Vagina (tissue), 2 donors: ENCODE measurements at places on chromosomes 16 and 17. TPM values are rescaled to one million over a fixed set of nuclear protein-coding genes. Genes with fewer than 3 reads are reported as not detected.
A peak's percentile ranks its signal among the peaks of the same experiment; 100 is the strongest.

DNA sequence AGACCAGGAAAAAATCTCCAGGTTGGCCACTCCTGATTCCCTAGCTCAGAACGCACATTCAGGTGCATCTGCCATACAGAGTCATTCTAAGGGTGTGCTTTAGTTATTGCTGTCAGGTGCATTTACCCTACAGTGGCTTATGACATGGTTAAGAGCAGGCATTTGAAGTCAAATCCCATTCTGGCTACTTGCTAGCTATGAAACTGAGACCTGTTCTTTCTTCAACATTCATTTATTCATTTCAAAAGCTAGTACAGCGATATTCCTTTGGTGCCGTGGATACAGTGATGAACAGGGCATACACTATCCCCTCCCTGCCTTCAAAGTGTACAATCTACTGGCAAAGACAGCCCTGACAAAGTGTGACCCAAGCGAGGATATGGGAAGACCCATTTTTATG is 508.3 kb downstream of the NPIPA7 start:
- no peaks in the 10 kb centered on the region for H3K36me3 ChIP-seq
- H3K27me3 ChIP-seq: no peaks in the 10 kb centered on the region
- no peak overlapping the region for H3K27ac ChIP-seq

DNA sequence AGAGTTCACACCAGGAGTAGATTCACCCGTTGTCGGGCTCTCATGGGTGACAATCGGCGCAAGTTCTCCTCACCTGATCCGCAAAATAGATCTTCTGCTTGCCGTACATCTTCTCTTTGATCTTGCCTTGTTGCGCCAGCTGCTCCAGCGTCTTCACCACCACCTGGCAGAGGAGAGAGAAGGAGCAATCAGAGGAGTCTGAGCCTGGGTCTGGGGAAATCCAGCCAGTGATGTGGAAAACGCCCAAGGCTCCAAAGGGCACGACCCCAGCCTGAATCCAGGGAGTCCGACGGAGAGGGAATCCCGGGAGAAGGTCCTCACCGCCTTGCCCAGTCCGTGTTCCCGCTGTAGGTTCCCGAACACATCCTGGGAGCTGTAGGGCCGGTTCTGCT is 393 bp downstream of the PSMC3IP start:
- peak overlapping the region; percentile 66 for H3K4me3 ChIP-seq
- peak overlapping the region; percentile 75 for H3K27ac ChIP-seq
- peaks cover 21% of the 10 kb centered on the region for H3K4me1 ChIP-seq
- DNase-seq: no peak

Gene STAT5B
- total RNA-seq: 74.6 TPM

- DNase-seq: no peak
- no peaks in the 10 kb centered on the region for H3K4me1 ChIP-seq
- H3K36me3 ChIP-seq: no peaks in the 10 kb centered on the region
- no peaks in the 10 kb centered on the region for H3K27me3 ChIP-seq
- H3K4me3 ChIP-seq: no peak overlapping the region
- H3K27ac ChIP-seq: no peak overlapping the region
Measured at GRCh38 chr16:35173295-35173694, 1713.9 kb downstream of the TP53TG3F start.

Gene LYRM9
- total RNA-seq: 4.2 TPM

GRCh38 chr17:21160401-21160800 is 33.6 kb downstream of the DHRS7B start:
- no peaks in the 10 kb centered on the region for H3K36me3 ChIP-seq
- H3K4me3 ChIP-seq: no peak overlapping the region
- no peak for DNase-seq
- H3K27ac ChIP-seq: no peak overlapping the region
- H3K4me1 ChIP-seq: peaks cover 15% of the 10 kb centered on the region
- H3K27me3 ChIP-seq: no peaks in the 10 kb centered on the region

- H3K4me3 ChIP-seq: no peak overlapping the region
- no peaks in the 10 kb centered on the region for H3K36me3 ChIP-seq
- no peak for DNase-seq
- no peaks in the 10 kb centered on the region for H3K27me3 ChIP-seq
Measured at GRCh38 chr17:74839990-74840852, 19.5 kb downstream of the GRIN2C start.

- no peak overlapping the region for H3K4me3 ChIP-seq
- DNase-seq: no peak
- no peak overlapping the region for H3K27ac ChIP-seq
- H3K4me1 ChIP-seq: peaks cover 16% of the 10 kb centered on the region
- no peaks in the 10 kb centered on the region for H3K36me3 ChIP-seq
Measured at GRCh38 chr16:25064937-25065336, 46.6 kb upstream of the LCMT1 start.

Gene ARL5C
- total RNA-seq: not detected

Gene SERPINF2
- total RNA-seq: 23.8 TPM

Gene TNK1
- total RNA-seq: 10.1 TPM

GRCh38 chr17:78710607-78711006 is 71.5 kb downstream of the CYTH1 start:
- no peak overlapping the region for H3K27ac ChIP-seq
- no peaks in the 10 kb centered on the region for H3K36me3 ChIP-seq
- no peak for DNase-seq
- no peaks in the 10 kb centered on the region for H3K27me3 ChIP-seq

DNA sequence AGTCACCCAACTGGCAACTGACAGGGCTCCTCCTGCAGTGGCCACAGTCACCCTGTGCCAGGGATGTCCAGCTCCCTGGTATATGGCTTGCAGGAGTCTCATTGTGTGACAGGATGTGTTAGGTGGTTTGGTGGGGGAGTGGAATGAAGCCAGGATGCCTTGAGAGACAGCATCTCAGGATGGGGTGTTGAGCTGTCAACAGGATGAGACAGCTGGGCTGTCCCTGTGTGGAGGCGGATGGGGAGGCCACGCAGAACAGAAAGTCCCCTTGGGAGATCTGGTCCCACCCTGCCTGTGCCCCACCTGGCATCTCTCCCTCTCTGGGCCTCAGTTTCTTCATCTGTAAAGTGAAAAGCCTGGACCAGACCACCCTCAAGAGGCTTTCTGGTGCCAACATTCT is 9.5 kb upstream of the ZNF469 start:
- no peaks in the 10 kb centered on the region for H3K36me3 ChIP-seq
- no peak overlapping the region for H3K4me3 ChIP-seq
- H3K4me1 ChIP-seq: no peaks in the 10 kb centered on the region
- no peak overlapping the region for H3K27ac ChIP-seq
- H3K27me3 ChIP-seq: no peaks in the 10 kb centered on the region

DNA sequence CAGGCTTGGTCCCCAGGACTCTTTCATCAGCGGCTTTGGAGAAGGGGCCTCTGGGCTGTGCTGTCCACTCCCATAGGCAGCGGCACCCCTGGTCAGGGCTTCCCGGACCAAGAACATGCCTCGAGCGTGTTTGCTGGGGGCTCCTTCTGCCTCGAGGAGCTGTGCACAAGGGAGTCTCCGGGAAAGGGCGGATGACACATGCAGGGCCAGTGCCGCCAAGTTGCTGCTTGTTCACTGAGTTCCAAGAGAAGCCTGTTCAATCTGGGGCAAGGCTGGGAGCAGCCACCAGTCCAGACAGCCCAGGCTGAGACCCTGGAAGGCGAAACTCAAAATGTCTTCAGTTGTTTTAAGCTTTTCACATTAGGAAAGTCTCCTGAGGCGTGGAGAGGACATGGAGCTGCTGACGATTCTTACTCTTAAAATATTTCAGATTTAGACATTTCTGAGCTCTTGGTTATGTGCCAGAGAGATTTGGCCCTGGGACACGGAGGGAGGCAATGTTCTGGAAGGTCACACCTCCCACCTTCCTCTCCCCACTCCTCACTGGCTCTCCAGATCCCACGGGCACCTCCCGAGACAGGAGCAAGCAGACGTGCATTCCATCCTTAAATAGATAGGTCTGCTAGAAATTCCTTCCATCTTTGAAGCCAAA is 84.5 kb upstream of the ZNF469 start:
- H3K36me3 ChIP-seq: no peaks in the 10 kb centered on the region
- H3K27ac ChIP-seq: peak overlapping the region; percentile 8
- DNase-seq: no peak

Gene KRTAP3-2
- not detected for total RNA-seq

Gene GNGT2
- 6.6 TPM for total RNA-seq

- no peak overlapping the region for H3K27ac ChIP-seq
- no peak overlapping the region for H3K4me3 ChIP-seq
- no peaks in the 10 kb centered on the region for H3K27me3 ChIP-seq
- H3K36me3 ChIP-seq: no peaks in the 10 kb centered on the region
- no peak for DNase-seq
- H3K4me1 ChIP-seq: no peaks in the 10 kb centered on the region
Measured at GRCh38 chr16:62254372-62254771, 218.1 kb upstream of the CDH8 start.

GRCh38 chr16:3152991-3153368 is 18.2 kb downstream of the ZNF213 start:
- H3K27me3 ChIP-seq: no peaks in the 10 kb centered on the region
- H3K4me3 ChIP-seq: no peak overlapping the region

- H3K4me3 ChIP-seq: no peak overlapping the region
- no peak for DNase-seq
- peaks cover 86% of the 10 kb centered on the region for H3K4me1 ChIP-seq
- H3K27me3 ChIP-seq: no peaks in the 10 kb centered on the region
- H3K27ac ChIP-seq: peak overlapping the region; percentile 26
Measured at GRCh38 chr17:57916925-57917858, 38.0 kb downstream of the CUEDC1 start.

DNA sequence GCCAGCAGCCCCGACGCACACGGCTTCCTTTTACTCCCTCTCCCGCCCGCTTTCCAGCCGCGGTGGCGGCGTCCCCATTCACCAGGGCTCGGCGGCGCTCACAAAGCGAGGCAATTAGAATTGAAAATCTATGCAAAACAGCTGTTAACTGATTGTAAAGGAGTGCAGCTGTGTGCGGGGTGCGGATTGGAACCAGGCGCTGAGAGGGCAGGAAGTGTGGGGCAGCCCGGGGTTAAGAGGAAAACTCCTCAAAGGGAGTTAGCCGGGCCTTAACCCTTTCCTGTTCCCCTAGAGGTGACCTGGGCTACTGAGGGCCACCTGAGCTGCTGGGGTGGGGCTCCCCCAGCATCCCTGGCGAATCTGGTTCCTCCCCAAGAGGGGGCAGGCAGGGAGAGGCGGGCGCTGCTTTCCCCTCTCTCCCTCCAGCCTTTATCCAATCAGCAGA is 5.8 kb upstream of the GSE1 start:
- H3K27me3 ChIP-seq: no peaks in the 10 kb centered on the region
- H3K4me1 ChIP-seq: peaks cover 66% of the 10 kb centered on the region
- H3K4me3 ChIP-seq: peak overlapping the region; percentile 15
- H3K36me3 ChIP-seq: no peaks in the 10 kb centered on the region
- no peak overlapping the region for H3K27ac ChIP-seq

DNA sequence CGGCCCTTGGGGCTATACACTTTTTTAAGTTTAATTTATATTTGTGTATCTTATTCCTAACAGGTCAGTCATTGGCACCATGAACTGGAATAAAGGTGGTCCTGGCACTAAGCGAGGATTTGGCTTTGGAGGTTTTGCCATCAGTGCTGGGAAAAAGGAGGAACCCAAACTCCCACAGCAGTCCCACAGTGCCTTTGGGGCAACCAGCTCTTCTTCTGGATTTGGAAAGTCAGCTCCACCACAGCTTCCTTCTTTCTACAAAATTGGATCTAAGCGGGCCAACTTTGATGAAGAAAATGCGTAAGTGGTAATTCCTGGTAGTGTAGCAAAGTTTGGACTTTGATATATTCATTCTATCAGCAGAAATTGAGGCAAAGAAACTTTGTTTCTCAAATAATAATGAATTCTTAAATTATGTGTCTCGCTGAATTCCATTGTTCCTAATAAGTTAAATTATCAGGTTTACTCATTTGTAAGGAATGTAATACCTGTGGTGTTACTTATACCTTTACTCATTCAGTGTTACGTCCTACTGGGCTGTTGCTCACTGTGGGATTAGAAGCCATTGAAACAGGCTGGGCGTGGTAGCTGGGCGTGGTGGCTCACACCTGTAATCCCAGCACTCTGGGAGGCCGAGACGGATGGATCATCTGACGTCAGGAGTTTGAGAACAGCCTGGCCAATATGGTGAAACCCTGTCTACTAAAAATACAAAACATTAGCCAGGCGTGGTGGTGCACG is 13.2 kb downstream of the DDX42 start:
- no peak overlapping the region for H3K27ac ChIP-seq
- no peaks in the 10 kb centered on the region for H3K4me1 ChIP-seq
- no peaks in the 10 kb centered on the region for H3K27me3 ChIP-seq
- H3K4me3 ChIP-seq: no peak overlapping the region

- no peak overlapping the region for H3K27ac ChIP-seq
- no peak overlapping the region for H3K4me3 ChIP-seq
- no peaks in the 10 kb centered on the region for H3K27me3 ChIP-seq
- no peaks in the 10 kb centered on the region for H3K36me3 ChIP-seq
- peaks cover 8% of the 10 kb centered on the region for H3K4me1 ChIP-seq
Measured at GRCh38 chr16:88464447-88465318, 11.6 kb downstream of the ZFPM1 start.

Gene CTRB2
- not detected for total RNA-seq

DNA sequence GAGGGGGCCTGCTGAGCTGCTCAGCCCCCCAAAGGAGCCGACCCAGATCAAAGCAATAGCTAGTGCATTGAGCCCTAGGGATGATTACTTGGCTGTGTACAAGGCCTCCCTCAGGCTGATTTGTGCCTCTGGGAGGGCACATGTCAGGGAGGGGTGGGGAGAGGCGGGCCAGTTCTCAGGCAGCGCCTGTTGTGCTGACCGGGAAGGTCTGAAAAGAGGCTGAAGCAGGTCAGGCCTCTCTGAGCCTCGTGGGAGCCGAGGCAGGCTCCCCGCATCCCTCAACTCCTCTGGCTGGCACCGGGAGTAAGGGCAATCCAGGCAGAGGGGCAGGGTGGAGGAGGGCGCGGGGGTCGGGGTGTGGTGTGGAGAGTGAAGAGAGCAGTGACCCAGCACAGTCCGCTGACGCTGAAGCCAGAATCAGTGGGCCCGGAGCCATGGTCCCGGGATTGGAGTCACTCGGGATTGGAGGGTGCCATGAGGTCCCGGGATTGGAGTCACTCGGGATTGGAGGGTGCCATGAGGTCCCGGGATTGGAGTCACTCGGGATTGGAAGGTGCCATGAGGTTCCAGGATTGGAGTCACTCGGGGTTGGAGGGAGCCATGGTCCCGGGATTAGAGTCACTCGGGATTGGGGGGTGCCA is 3.0 kb downstream of the DCXR start:
- H3K4me1 ChIP-seq: peaks cover 28% of the 10 kb centered on the region
- H3K27ac ChIP-seq: no peak overlapping the region
- H3K36me3 ChIP-seq: no peaks in the 10 kb centered on the region
- DNase-seq: no peak
- H3K27me3 ChIP-seq: no peaks in the 10 kb centered on the region

Gene CLEC3A
- total RNA-seq: not detected

DNA sequence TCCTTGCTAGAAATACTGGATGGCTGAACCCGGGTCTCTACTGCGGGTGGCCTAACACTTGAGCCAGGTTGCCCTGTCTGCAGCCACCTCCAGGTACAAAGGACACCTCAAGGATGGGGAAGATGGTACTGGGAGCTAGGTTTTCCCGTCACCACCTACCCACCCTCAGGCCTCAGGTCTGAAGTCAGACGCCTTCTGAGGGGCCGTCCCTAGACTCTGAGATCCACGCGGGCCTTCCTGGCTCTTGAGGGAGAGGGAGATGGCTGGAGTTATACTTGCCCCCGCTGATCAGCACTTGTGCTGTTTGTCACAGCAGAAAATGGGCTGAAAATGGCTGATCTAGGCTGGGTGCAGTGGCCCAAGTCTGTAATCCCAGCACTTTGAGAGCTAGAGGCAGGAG is 10.6 kb downstream of the TRPV3 start:
- DNase-seq: no peak
- no peaks in the 10 kb centered on the region for H3K4me1 ChIP-seq
- H3K27ac ChIP-seq: no peak overlapping the region
- no peaks in the 10 kb centered on the region for H3K36me3 ChIP-seq
- H3K4me3 ChIP-seq: no peak overlapping the region

GRCh38 chr16:4694642-4695451 is 1.5 kb downstream of the NUDT16L1 start:
- peak overlapping the region; percentile 91 for H3K4me3 ChIP-seq
- peaks cover 37% of the 10 kb centered on the region for H3K4me1 ChIP-seq
- H3K27ac ChIP-seq: peak overlapping the region; percentile 74
- H3K27me3 ChIP-seq: no peaks in the 10 kb centered on the region

Gene SNAI3
- total RNA-seq: not detected
